ENCODE measurements at places on chromosomes 1 and 21. TPM values are rescaled to one million over a fixed set of nuclear protein-coding genes. Genes with fewer than 3 reads are reported as not detected.
A peak's percentile ranks its signal among the peaks of the same experiment; 100 is the strongest.

- H3K27ac ChIP-seq: no peak overlapping the region
- H3K27me3 ChIP-seq: no peaks in the 10 kb centered on the region
- H3K4me1 ChIP-seq: peaks cover 10% of the 10 kb centered on the region
- H3K4me3 ChIP-seq: no peak overlapping the region
- DNase-seq: no peak
- H3K36me3 ChIP-seq: peaks cover 40% of the 10 kb centered on the region
These were observed 10.2 kb downstream of the DDI2 start for GRCh38 chr1:15627343-15627988.

DNA sequence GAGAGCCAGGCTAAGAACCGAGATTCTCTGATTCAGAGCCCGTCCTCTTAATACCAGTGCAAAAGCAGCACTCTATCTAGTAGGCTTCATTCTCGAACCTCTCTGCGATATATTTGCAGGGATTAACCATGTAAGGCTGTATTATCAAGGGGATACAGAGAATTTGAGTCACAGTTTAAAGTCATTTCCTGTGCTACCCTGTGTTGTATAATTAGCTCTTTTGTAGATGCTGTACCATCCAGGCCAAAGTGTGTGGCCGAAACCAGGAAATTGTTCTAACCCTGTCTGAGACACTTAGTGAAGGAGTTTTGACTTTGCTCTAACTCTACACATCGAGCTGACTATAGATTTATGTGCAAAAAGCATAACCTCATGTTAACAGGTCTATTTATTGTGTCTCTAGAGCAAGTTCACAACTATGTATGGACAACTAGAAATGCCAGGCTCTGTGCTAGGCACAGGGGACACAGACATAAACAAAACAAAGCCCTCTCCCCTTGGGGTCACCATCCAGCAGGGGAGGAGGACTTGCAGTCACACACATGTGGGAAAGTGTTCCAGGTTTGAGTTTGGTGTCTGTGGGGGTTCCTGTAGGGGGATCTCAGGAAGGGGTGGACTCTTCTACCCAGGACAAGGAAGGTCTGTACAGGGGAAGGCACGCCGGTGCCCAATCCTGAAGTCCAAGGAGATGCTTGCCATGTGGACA, 182.2 kb downstream of the DHRS3 start:
- no peaks in the 10 kb centered on the region for H3K27me3 ChIP-seq
- H3K4me3 ChIP-seq: no peak overlapping the region
- peaks cover 68% of the 10 kb centered on the region for H3K4me1 ChIP-seq
- no peak for DNase-seq
- peak overlapping the region; percentile 13 for H3K27ac ChIP-seq
- peaks cover 3% of the 10 kb centered on the region for H3K36me3 ChIP-seq

Gene IFI44L
- 23.9 TPM for total RNA-seq

- peak overlapping the region; percentile 93 for H3K27ac ChIP-seq
- no peaks in the 10 kb centered on the region for H3K27me3 ChIP-seq
- peak; percentile 35 for DNase-seq
- peaks cover 29% of the 10 kb centered on the region for H3K36me3 ChIP-seq
These were observed 2.0 kb downstream of the KCNA3 start for GRCh38 chr1:110672753-110673108.

Gene S100A8
- total RNA-seq: 23.8 TPM

GRCh38 chr1:179380299-179380698, 14.5 kb downstream of the AXDND1 start:
- DNase-seq: no peak
- H3K27ac ChIP-seq: no peak overlapping the region
- no peak overlapping the region for H3K4me3 ChIP-seq
- no peaks in the 10 kb centered on the region for H3K36me3 ChIP-seq

DNA sequence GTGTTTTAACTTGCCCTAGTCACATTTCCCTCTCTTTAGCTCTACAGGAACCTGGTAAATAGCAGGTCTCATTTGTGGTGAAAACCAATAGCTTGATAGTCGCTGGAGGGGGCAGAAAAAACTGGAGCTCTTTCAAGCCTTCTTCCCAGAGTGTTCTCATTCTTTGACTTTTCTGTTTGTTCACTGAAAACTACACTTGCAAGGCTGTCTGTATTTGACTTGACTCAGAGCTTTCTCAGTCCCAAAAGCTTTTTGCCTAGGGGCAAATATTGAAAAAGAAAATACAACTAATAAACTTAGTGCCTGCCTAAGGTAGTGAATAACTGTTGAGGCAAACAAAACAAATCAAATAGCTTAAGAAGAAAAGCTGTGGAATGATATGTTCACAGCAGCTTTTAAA, 217.1 kb upstream of the CHRM3 start:
- no peaks in the 10 kb centered on the region for H3K27me3 ChIP-seq
- no peak overlapping the region for H3K27ac ChIP-seq
- no peaks in the 10 kb centered on the region for H3K4me1 ChIP-seq
- DNase-seq: no peak
- no peaks in the 10 kb centered on the region for H3K36me3 ChIP-seq
- no peak overlapping the region for H3K4me3 ChIP-seq

GRCh38 chr1:207971331-207972219, 60.6 kb upstream of the CD34 start:
- no peak for DNase-seq
- H3K27ac ChIP-seq: no peak overlapping the region
- no peak overlapping the region for H3K4me3 ChIP-seq
- no peaks in the 10 kb centered on the region for H3K36me3 ChIP-seq
- no peaks in the 10 kb centered on the region for H3K4me1 ChIP-seq
- no peaks in the 10 kb centered on the region for H3K27me3 ChIP-seq

Gene LRRC53
- not detected for total RNA-seq

- H3K4me3 ChIP-seq: peak overlapping the region; percentile 15
- peak; percentile 8 for DNase-seq
- H3K27ac ChIP-seq: no peak overlapping the region
- H3K27me3 ChIP-seq: no peaks in the 10 kb centered on the region
These were observed 106.7 kb downstream of the RNF220 start for GRCh38 chr1:44511769-44512168.

- no peak overlapping the region for H3K27ac ChIP-seq
- peak overlapping the region; percentile 71 for H3K4me3 ChIP-seq
- H3K27me3 ChIP-seq: no peaks in the 10 kb centered on the region
- H3K36me3 ChIP-seq: no peaks in the 10 kb centered on the region
These were observed 1.1 kb upstream of the CSF1 start for GRCh38 chr1:109909561-109909960.

DNA sequence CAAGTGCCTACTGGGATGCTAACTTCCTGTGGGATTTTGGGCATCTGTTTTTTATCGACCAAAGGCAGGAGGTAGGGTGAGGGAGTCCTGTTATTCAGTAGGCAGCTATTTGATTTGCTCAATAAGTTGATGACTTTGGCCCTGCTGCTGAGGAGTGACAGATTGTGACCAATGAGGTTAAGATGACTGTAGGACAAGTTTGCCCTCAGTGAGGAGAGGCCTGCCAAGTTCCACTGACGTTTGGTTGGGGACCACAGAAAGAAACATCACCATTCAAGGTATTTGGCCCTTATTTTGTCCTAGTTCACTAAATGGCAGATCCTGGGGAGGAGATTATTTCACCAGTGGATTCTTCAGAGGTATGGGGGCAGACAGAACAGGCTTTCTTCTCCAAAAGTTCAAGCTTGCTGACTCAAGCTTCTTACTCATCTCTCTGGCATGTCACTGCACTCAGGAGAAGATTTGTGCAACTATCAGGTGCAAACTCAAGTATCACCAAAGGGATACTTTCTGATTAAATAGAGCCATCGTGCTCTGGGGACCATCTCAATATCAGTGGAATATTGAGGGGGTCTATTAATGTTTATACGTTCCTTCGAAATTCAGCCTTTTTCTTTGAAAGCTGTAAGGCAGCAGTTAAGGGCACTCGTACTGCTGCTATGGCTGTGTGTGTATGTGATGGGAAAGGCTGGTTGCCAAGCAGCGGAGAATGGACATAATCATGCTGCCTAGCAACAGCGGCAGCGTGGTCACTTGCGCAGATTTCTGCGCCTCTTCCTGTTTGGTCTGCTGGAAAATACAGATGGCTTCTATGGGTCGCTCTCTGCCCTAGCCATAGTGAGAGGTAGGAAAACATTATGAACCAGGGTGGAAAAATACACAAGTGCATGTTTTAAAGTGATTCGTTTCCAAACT, 78.7 kb downstream of the PBX1 start:
- no peak overlapping the region for H3K27ac ChIP-seq
- peaks cover 2% of the 10 kb centered on the region for H3K27me3 ChIP-seq
- no peaks in the 10 kb centered on the region for H3K36me3 ChIP-seq
- DNase-seq: no peak
- no peaks in the 10 kb centered on the region for H3K4me1 ChIP-seq

GRCh38 chr1:119626841-119627240, 21.2 kb downstream of the ZNF697 start:
- no peak overlapping the region for H3K4me3 ChIP-seq
- H3K27me3 ChIP-seq: peaks cover 43% of the 10 kb centered on the region
- H3K4me1 ChIP-seq: no peaks in the 10 kb centered on the region
- no peak for DNase-seq

Gene SYT11
- total RNA-seq: 6.3 TPM

DNA sequence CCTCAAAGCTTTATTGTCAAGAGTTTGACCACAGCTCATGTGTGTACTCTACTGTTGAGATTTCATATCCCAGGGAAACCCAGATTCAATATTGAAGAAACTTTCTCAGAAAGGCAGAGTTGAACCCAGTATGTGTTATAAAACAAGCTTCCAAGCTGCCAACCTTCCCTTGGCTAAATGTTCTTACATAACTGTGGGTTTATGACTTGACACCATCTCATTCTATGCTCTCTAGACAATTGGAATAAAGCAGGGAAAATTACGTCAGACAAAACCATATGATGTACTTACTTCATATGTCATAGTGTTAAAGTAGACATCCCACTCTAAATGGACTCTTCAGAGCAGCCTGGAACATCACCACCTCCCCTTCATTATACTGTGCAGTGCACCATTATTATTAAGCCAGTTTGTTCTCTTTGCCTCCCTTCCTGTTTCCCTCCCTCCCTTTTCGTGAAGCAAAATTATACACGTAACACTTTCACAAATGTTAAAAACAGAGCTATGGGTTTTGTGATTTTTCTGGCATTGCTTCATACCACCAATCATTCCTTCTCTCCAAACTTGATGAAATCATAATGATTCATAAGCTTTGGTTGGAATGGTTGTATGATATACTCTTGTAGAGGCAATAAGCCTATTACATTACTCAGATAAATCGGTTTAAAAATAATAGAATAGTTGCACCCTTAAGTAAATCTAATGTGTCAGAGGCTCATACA, 507.2 kb downstream of the LTN1 start:
- no peaks in the 10 kb centered on the region for H3K4me1 ChIP-seq
- no peak overlapping the region for H3K4me3 ChIP-seq
- no peaks in the 10 kb centered on the region for H3K27me3 ChIP-seq
- H3K27ac ChIP-seq: no peak overlapping the region
- no peak for DNase-seq

DNA sequence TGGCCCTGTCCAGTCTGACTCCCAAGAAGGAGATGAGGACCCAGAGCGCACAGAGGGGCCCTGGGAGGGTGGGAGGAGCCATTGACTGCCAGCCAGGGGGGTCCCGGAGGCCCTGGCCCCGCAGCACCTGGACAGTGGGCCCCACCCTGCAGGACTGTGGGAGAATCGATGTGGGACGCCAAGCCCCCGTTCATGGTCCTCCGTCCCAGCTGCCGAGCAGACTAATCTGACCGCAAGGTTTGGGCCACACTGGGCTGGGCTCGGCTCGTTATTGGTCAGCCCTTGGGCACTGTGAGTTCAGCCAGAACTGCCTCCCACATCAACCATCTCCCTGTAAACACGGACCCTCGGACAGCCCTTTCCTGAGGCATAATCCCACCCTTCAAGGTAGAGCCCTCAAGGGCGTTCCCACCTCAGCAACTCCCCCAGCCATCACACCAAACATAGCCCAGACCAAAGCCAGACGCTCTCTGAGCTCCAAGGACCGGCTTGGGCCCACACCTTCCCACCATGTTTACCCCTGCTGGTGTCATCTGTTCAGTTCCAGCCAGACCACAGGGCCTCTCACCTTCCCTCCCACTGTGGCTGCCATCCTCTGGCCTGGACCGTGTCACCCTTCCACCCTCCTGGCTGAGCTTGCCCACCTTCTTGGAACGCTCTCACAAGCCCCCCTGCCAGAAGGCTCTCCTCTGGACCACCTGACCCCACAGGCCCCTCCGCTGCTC, 16.2 kb upstream of the POFUT2 start:
- no peak for DNase-seq
- peaks cover 68% of the 10 kb centered on the region for H3K4me1 ChIP-seq
- H3K4me3 ChIP-seq: no peak overlapping the region
- no peak overlapping the region for H3K27ac ChIP-seq
- no peaks in the 10 kb centered on the region for H3K27me3 ChIP-seq

DNA sequence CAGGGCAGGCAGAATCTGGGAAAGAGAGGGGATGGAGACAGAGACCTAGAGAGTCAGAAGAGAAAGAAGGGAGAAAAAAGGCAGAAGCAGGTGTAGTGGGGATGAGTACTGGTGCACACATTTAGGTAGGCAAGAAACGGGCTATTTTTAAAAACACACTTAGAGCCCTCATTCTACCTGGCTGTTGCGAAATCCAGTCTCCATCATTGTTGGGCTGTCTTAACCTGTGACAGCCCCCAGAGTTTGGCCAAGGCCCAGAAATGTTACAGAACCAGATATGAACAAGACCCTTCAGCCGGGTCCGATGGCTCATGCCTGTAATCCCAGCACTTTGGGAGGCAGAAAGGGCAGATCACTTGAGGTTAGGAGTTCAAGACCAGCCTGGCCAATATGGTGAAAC, 12.6 kb upstream of the KDF1 start:
- DNase-seq: no peak
- no peak overlapping the region for H3K4me3 ChIP-seq
- H3K27me3 ChIP-seq: peaks cover 7% of the 10 kb centered on the region
- H3K27ac ChIP-seq: no peak overlapping the region
- H3K36me3 ChIP-seq: no peaks in the 10 kb centered on the region
- no peaks in the 10 kb centered on the region for H3K4me1 ChIP-seq

Gene SH2D5
- total RNA-seq: 0.08 TPM

Gene CACNA1S
- total RNA-seq: not detected

DNA sequence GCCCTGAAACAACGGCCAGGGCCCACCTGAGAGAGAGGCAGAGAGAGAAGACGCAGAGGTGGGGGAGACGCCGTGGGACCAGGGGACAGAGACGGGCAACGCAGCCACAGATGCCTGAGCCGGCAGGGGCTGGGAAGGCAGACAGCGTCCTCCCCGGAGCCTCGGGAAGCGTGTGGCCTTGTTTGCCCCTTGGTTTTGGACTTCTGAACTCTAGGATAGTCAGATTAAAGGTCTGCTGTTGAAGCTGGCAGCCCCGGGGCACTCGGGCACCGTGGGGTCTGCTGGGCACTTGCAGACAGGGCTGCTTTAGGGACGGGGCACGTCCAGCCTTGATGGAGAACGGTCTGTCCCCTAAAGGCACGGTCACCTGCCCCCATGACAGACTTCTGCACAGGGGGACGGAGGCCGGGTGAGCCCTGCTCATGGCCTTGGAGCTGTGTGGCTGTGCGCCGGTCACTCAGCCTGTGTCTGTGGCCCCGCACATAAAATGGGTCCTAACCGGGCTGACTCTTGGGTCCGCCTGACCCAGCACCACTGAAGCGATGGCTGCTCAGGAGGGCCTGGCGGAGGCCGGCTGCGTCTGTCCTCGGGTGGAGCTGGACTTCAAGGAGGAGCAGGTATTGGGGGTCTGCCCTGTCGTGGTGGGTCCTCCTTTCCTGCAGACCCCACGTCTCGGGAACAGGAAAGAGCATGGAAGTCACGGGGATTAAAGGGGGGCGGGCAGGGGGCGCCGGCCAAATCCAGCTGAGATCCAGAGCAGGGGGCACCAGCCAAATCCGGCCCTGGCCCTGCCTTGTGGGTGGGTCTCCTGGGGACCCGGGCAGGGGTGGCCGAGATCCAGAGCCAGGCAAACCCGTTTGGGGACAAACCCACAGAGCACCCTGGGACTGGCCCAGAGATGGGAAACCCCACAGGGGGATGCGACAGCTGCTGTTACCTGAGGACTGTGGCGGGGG, 9.6 kb upstream of the RNF223 start:
- H3K4me1 ChIP-seq: peaks cover 14% of the 10 kb centered on the region
- DNase-seq: no peak
- no peaks in the 10 kb centered on the region for H3K36me3 ChIP-seq
- H3K4me3 ChIP-seq: no peak overlapping the region
- H3K27me3 ChIP-seq: peaks cover 4% of the 10 kb centered on the region
